ENCODE measurements at places on chromosomes 6 and 20.

- DNase-seq, result no peak
Observed at GRCh38 chr6:156969233-156969632, 192.1 kb downstream of the ARID1B start.

DNA sequence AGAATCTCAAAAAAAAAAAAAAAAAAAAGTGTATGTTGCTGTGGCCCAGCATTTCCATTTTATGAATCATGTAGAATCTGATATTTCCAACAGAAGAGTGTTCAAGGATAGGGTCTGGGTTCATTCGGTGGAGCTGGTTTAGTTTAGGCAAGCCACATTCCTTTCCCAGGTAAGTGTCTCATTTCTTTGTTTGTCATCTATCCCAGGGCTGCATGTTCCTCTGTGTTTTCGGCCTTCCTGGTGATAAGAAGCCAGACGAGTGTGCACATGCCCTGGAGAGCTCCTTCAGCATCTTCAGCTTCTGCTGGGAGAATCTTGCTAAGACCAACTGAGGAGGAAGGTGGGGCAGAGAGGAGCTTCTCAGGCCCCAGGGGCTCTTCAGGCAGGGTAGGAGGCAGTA, 38.2 kb downstream of the NFYA start:
- no peak for DNase-seq

DNA sequence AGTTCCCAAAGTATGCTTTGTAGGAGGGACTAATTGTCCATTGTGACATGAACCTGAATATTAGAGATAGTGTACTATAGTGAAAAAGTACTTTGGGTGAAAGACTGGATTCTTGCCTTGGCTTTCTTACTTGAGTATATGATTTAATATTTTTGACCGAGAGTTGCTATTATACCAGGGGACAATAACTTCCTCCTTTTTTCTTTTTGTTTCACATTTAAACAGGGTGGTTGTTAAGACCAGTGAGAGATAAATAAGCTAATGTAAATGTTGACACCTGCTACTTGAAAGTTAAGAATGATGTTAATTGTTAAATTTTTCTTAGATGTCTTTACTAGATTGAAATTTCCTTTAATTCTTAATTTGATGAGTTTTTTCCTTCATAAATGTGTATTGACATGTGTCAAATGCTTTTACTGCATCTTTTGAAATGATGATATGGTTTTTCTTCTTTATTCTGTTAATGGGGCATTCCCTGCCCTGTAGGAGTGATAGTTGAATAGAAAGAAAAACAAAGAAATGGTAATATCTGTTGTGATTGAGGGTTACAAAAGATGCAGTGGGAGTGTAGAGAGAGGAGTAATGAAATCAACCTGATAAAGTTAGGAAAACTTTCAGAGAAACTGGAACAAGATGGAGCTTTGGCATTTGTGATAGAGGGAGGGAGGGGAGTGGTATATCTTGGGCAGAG, 48.4 kb downstream of the ZFAND3 start:
- no peak for DNase-seq

- DNase-seq, result no peak
Observed at GRCh38 chr20:58174708-58175280, 53.7 kb downstream of the ANKRD60 start.

- peak; percentile 74 for DNase-seq
Observed at GRCh38 chr20:48791014-48791413, 36.8 kb downstream of the PREX1 start.

- DNase-seq, result peak; percentile 64
Observed at GRCh38 chr6:125507987-125508655, 206.4 kb upstream of the HDDC2 start.

GRCh38 chr6:84979541-84979940, 215.1 kb upstream of the TBX18 start:
- DNase-seq, result no peak
